ENCODE measurements at places on chromosomes 1 and 21. TPM values are rescaled to one million over a fixed set of nuclear protein-coding genes. Genes with fewer than 3 reads are reported as not detected.
A peak's percentile ranks its signal among the peaks of the same experiment; 100 is the strongest.

DNA sequence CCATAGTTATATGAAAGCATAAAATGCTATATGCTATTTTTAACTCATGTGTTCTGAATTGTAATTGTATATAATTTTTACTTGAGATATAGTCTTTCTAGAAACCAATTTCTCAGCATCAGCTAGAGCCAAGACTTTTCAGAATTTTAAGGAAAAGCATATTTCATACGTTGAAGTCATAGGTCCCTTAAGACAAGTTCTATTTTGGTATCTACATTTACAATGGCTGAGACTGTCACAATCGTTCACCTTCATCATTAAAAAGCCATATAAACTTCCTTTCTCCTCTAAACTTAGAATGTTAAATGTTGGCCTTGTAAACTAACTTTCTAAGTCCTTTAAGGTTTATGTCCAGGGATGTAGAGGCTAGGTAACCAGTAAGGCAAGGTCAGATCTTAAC, 104.1 kb downstream of the LRRC40 start:
- DNase-seq = no peak

DNA sequence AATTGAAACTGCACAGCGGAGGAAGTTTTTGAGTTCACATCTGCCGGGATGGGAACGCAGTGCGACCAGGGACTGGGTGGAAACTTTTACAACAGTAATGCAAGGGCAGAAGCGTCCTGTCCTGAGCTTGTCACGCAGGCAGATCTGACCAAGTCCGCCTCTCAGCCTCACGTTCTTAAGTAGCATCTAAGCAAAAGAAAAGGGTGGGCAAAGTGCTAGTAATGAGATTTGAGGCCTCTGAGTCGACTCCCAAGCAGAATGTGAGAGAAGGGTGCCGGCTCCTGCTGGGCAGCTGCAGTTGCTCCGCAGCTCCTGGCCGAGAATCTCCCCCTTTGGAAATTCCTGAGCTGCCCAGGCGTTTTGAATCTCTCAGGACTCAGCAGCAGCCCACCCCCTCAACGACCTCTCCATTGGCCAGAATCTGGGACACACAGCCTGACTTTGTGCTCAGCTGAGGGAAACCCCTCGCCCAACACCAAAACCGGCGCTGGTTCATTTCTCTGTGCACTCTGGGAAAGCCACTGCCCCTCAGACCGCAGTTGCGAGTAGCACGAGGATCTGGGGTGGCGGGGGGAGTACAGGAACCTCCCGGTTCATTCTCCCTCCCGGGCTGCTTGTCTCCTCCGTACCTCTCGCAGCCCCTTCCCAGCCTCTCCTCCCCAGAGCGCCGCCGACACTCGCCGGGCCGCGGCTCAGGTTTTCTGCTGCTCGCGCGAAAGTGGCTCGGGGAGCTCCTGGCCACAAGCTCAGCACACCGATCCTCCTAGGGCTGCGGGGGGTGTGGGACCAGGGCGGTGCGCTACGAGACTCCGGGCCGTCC, 913 bp upstream of the S1PR1 start:
- DNase-seq = peak; percentile 90

GRCh38 chr1:36824390-36824861, 209.9 kb downstream of the GRIK3 start:
- DNase-seq = no peak

DNA sequence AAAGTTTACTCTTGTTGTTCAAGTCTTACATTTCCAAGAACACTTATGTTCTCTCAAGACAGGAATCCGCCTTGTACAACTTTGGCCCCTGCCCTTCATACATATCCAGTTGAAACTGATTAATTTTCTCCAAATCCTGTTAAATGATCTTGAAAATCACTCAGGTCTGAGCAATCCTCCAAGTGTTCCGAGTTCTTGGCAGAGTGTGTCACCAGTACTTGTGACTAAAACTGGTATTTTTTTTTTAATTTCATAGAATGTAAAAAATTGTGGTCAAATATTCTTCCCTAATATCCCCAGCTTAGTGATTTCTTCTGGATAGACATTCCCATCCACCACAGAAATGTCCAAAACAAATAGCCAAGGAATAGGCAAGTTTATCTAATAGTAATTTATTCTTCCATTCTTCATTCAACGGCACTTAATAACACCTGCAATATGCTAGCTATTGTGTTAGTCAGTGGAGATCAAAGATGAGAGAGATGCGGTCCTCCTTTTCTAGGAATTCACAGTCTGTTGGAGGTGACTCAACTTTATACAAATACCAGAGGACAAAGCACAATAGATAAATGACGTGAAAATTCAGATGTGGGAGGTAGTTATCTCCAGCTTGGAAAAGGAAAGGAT, 71.4 kb downstream of the DIRAS3 start:
- DNase-seq = no peak

DNA sequence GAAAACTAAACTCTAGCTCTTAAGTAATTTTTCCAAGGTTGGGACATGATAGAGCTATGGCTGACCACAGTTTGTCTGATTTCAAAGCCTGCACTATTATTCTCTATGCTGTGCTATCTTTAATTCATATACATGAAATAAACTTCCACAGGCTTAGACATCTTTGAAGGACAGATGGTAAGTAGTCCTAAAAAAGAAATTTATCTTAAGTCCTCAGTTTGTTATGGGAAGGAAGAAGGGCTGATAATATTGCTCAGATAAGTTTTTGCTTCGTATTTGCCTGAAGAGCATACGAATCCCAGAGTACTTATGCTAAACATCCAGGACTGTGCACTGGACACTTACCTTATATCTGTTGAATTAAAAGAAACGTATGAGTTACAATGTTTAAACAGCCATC, 39.6 kb downstream of the VCAM1 start:
- DNase-seq = no peak

GRCh38 chr1:30521261-30521865, 202.0 kb downstream of the MATN1 start:
- DNase-seq = no peak

GRCh38 chr1:65896721-65897120, 104.0 kb downstream of the PDE4B start:
- no peak for DNase-seq

GRCh38 chr1:214400131-214400530, 119.2 kb downstream of the SMYD2 start:
- DNase-seq = no peak

DNA sequence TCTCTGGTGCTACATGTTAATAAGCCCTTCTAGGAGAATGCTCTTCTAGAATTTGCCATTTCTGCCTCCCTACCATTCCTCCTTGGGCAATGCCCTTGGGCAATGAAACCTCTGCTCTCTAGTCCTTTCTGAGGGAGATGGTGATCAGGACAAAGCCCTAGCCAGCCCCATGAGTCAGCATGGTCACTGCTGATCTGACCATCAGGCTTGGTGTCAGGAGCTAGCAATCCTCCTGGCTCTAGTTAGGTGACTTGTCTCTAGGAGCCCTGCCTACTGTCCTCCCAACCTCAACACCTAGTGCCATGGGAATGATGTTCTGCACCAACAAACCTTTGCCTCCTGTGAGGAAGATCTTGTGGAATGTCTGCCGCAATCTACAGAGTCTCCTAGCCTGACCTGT, 89.8 kb downstream of the NMNAT2 start:
- no peak for DNase-seq

GRCh38 chr1:178725466-178726086, 532 bp downstream of the RALGPS2 start:
- DNase-seq = peak; percentile 10

DNA sequence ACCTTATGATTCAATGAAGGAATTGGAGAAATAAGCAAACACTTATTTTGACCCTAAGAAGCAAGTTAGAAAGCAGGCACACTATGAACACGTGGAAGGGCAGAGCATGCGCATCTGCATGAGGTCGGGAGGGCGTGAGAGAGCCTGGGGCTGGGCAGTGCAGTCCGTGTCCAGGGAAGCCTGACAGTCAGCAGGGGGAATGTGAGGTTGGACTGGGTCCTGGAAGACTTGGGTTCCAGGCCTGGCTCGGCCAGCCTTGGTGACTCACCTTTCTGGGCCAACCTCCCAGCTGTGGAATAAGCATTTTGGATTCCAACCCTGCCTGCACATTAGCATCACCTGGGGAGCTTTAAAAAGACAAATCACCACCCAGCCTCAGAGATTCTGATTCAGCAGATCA, 26.6 kb upstream of the LMX1A start:
- DNase-seq = no peak

- no peak for DNase-seq
Observed at GRCh38 chr1:23026568-23026967, 7.3 kb downstream of the KDM1A start.

- no peak for DNase-seq
Observed at GRCh38 chr1:3865606-3866160, 8.4 kb downstream of the DFFB start.

- DNase-seq = no peak
Observed at GRCh38 chr1:187871177-187871845, 1042.6 kb downstream of the PLA2G4A start.

DNA sequence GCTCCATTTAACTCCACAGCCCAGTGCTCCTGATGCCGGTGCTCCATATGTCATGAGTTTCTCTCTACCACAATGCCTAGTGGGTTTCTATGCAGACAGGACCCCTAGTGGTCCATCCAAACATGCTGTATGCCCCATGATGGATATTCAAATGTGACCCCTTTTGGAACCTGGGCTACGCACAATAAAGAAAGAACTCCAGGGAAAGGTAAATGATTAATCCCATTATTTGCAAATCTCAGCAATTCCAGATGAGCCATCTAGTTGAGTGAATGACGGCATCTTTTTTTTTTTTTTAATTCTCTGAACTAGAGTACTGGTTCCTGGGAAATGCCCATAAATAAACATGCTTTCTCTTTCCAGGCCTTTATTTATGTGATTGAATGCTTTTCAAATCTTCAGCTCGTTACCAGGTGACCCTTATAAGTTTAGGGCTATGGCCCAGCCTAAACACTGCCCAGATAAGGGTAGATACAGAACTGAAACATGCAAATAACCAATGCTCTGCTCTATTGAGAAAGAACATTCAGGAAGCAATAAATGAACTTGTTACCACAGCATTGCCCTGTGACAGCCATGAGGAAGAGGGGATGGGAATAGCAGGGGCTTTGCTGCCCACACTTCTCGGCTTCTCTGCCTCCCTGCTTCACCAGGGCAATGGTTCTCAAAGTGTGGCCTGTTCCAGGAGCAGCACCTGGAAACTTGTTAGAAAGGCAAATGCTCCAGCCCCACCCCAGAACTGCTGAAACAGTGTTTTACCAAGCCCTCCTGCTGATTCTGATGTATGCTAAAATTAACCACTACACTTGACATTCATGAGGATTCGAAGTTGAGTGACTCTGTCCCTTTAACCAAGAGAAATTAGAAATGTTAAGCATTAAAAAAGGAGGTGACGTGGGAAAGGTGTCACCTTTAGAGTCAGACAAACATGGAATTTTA, 151.7 kb downstream of the SEC16B start:
- no peak for DNase-seq

DNA sequence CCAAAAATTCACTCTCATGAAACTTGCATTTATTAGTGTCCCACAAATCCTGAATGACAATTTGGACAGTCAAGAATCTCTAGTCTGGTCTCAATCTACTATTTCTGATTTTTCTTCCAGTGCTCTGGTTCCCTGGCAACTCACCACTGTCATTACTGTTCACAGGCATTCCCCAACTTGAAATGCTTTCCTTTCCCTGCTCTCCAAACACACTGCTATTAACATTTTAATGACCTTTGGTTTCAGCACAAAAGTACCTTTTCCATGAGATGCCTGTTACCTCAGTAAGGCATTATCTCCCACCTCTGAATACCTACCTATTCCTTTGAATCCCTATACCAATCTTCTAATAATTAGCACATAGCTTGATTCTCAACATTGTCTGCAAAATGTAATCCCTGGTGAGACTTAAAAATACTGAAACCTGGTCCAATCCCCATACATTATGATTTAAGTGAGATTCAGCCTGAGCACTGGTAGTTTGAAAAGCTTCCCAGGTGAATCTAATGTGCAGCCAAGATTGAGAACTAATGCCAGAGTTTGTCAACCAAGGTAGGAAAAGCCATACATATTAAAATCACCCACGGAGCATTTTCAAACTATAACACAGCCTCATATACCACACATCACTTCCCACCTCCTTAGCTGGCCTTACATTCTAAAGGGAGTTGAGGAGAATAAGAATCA, 11.7 kb upstream of the ANGPTL3 start:
- no peak for DNase-seq

DNA sequence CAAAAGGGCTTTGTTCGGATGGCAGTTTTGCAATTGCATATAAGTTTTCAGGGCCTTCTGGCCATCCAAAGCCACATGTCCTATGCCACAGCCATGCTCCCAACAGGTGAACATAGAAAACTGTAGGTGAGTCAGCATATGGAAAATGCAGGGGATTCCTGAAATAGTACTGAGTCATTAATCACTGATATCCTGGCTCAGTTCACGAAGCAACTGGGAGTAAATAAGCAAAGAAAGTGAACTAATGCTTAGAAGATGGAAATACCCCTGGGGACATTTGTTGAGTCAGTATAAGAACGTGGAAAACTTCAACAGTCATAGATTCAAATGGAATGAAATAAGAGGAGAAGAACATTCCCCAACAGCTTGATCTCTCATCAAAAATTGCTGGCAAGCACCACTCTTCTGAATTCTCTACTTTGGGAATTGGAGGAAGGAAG, 148.9 kb upstream of the RUNX1 start:
- DNase-seq = no peak

DNA sequence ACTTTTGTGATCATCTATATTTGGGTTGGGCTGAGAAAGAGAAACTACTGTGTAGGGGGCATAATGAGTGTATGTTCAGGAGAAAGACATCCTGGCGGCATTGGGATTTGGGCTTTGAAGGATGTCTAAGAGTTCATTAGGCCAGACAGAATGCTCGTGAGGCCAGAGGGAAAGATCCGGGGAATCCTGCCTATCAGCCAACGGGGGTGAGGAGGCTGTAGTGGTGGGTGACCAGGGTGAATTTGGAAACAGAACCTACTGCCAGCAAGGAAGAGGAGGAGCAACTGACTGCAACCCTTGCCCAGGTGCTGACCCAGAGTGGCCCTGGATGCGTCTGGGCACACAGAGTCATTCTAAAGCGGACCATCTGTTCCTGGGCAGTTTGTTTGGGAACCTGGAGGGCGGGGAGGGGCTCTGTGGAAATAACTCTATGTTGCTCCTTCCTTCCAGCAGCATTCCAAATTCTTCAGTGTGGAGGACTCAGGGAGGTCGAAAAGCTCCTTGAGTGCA, 56.9 kb upstream of the ECE1 start:
- DNase-seq = no peak

DVL1 gene
- total RNA-seq = 35.0 TPM

FNDC10 gene
- total RNA-seq = 1.2 TPM

GFI1 gene
- total RNA-seq = 42.8 TPM

SLC44A3 gene
- total RNA-seq = not detected

WNT4 gene
- not detected for total RNA-seq

CLDN14 gene
- total RNA-seq = not detected

S100A12 gene
- not detected for total RNA-seq
